Vagina (tissue), 2 donors: ENCODE measurements at places on chromosomes 1 and 21.

GRCh38 chr1:16392740-16393569, 25.9 kb downstream of the SZRD1 start:
- no peak for DNase-seq

- DNase-seq = no peak
These were observed 1.6 kb upstream of the KDF1 start for GRCh38 chr1:26961826-26962225.

- no peak for DNase-seq
These were observed 45.2 kb downstream of the MIGA1 start for GRCh38 chr1:77824694-77825093.

DNA sequence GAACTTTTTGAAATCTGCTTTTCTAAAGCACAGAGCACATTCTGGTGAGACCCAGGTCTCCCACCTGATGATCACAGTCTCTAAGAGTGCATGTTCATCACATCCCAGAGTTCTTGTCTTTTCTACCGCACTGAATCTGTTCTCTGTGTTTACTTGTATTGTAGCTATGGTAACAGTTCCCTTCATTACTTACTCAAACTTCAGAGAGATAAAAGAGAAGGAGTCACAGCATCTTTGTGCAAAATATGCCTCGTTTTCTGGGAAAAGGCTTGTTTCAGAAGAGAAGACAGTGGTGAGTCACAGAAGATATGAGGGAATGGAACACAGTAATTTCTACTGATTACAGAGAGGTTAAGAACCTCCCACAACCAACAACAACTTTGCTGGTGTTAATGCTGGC, 580.6 kb downstream of the PLA2G4A start:
- no peak for DNase-seq

DNA sequence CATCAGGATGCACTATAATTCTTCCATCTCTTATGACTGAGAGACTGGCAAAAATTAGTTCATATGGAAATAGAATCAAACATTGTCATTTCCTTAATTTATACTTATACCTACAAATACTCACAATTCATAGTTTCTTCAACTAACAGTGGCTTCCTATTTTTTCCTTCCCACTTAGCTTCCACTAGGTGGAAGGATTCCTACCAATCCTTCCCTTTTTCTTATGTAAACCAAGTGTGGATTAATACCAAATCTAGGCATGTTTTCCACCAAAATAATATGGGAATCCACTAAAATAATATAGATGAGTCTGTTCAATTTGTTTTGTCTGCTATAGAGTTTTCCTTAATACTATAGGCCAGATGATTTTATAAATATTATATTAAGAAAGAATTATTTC, 1537.1 kb downstream of the PLA2G4A start:
- no peak for DNase-seq

DNA sequence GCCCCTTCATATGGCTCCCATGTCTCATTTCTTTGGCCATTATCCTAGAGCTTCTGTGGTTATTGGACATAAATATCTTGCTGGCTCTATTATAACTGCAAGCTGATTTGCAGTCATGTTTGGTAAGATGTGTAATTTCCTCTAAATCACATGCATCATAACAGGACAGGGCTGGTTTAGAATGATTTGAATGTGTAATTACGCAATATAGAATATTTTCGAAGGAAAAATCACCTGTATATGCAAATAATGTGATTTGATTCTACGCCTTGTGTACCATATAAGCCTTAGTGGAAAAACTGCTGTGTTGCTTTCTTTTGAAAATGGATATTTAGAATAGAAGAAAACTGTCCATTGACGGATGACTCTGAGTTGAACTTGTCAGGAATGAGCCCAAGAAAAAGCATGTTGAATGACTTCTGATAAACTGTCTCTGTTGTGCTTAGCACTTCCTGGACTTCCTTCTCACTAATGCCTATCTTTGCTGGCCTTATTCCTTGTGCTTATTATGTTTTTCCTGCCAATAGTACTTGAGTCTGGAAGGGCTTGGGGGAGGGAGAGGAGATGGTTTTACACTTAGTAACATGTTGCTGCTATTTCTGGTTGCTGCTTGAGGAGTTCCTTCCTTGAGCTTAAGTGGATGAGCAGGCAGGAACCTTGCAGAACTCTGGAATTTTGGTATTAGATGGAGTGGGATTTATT, 6.5 kb downstream of the CACHD1 start:
- no peak for DNase-seq

DNA sequence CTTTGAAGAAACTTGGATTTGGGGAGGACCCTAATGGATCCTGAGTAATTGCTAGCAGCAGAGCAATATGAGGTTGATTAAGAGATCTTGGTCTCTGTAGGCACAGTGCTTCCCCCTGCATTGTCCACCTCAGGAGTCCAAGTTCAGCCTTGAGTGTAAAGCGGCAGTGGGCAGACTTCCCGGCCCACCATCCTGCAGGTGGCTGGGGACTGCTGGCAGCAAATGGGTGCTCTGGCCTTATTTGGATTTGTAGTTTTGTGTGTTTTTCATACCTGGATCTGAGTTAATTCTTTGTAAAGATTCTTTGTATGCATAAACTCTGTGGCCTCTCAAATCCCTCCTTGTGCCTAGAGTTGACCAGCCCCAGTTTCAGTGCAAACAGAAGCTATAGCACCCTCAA, 7.6 kb downstream of the BARHL2 start:
- no peak for DNase-seq

- no peak for DNase-seq
These were observed 16.5 kb downstream of the PDXK start for GRCh38 chr21:43735236-43736091.

DNA sequence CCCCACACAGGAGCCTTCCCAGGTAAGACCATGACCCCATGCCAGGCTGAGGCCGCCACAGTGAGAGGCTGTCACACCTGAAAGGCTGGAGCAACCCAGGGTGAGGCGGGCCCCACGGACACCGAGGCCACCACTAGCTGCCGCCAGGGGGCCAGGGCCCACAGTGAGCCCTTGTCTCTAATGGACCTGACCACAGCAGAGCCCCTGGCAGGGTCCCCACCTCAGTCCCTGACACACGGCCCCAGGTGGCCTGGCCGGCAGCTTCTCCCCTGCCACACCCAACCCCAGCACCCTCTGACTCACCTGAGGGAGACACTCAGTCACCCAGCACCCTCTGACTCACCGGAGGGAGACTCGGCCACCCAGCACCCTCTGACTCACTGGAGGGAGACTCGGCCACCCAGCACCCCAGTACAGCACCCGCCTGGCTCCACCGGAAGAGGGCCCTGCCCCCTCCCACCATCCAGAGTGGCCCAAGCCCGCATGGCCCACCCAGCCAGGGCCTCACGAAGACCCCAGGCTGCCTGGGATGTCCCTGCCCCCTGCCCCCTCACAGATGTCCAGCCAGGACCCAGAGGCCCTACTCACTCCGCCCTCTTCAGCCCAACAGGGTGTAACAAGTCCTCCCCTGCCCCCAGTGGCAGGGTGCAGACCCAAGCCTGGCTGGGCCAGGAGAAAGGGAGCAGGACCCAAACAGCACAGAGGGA, 4.4 kb downstream of the DVL1 start:
- no peak for DNase-seq

- DNase-seq = no peak
These were observed 26.2 kb upstream of the DYNLT5 start for GRCh38 chr1:66725885-66726665.

DNA sequence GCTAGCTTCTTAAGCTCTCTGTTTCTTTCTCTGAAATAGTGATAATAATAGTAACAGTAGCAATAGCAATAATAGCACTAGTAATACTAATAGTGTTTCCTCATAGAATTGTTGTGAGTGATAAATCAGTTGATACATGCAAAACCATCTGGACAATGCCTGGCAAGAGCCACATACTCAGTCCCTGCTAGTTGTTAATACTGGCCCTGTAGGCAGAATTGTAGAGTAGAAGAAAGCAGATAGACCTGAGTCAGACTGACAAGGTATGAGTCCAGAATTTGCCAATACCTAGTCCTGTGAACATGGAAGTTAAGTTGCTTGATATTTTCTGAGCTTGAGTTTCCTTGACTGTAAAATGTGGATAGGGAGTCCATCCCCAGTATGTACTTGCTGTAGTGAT, 171.9 kb downstream of the C1orf21 start:
- no peak for DNase-seq

- no peak for DNase-seq
These were observed 22.0 kb downstream of the TNNT2 start for GRCh38 chr1:201355471-201355870.

GRCh38 chr1:111476761-111477309, 3.1 kb downstream of the C1orf162 start:
- no peak for DNase-seq

DNA sequence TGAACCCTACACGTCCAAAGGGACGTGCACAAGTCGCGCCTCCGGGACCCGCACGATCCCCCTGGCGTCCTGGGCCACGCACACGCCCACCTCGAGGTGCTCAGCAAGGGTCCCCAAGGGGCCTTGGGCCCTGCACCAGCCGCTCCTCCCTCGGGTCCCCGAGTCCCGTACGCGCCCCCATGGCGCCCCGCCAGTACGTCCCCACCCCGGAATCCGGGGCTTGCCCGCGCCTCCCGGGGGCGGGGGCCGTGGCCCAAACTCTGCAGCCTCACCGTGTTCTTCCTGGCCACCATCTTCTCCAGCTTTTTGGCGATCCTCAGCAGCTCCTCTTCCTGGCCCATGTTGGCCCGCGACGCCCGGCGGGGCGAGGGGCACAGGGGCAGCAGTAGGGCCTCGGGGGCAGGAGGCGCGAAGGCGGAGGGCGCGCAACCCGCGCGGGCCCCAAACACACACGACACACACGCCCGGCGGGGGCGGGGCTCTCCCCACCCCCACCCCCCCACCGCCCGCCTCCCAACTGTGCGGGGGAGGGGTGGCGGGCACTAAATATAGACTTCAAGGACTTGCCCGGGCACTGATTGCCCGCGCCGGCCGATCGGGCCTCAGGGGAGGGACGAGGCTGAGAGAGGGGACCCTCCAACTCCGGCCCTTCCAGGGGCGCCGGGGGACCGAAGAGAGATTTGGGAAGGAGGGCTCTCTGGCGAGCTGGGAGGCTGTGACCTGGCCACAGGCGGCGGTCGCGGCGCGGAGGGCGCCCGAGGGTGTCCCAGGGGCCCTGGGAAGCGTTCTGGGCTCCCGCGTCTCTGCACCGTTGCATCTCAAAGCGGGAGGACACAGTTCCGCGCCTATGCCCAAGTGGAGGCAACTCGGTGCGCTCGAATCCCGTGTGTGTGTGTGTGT, at the start of gene TCEA3:
TSS of gene TCEA3 (minus strand) at position 456 of the 900 bp plus-strand sequence. CDS start at position 341, 115 bp downstream.
- DNase-seq = no peak

DNA sequence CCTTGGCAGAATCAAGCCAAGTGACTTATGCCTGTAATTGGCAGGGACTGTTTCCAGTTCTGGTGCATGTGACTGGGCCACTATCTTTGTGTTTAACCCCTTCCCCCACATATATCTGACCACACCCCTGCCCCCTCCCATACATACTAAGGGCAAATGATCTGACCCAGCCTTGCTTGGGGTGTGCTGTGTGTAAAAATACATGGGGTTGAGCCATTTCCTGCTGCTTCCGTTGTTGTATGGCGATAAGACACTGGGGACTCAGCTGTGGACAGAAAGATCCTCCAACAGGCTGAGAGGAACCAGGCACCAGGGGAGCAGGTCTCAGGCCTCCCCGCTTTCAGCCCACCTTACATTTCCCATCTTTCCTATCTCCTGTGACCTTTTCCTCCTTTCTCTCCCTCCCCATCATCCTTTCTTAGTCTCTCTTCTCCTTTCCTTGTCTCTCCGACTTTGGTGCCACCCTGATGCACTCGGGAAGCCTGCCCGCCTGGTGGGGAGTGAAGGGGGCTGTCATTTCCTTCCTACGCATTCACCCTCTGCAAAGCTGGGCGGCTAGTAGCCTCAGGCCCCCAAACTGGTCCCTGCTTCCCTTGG, 39.7 kb downstream of the TMCC2 start:
- no peak for DNase-seq

DNA sequence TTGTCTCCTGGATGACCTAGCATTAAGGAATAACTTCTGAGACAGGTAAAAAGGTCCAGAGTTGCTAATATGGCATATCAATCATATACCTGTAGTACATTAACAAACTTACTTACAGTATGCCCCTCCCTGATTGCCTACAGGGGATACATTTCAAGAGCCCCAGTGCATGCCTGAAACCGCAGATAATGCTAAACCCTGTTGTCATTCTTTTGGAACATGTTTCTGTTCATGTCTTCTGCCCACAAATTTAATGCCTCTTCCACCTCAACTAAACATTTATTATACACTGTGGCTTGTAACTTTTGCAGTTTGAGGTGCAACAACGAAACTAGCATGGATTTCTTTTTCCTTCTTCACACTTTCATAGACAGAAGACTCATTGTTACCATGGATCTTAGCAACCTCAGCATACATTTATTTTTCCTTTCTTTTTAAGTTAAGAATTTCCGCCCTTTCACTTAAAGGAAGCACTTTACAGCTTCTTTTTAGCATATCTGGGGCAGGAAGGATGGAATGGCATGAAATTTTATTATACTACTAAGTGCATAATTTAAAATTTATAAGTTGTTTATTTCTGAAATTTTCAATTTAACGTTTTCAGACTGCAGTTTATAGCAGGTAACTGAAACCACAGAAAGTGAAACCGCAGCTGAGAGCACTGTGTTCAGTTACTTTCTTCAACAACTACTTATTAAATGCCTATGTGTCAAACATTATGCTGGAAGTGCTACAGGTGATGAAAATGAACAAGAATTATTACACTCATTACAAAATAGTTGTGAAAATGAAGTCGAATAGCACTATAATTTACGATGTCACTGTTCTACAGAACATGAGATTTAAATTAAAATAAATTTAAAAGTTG, 25.3 kb downstream of the F13B start:
- no peak for DNase-seq

DNA sequence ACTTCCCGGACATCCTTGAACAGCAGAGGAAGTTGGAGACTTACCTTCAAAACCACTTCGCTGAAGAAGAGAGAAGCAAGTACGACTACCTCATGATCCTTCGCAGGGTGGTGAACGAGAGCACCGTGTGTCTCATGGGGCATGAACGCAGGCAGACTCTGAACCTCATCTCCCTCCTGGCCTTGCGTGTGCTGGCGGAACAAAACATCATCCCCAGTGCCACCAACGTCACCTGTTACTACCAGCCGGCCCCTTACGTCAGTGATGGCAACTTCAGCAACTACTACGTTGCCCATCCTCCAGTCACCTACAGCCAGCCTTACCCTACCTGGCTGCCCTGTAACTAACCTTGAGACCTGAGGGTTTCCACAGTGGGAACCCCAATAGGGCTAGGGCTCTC, 17.9 kb downstream of the TENT5C start:
- DNase-seq = peak; percentile 52

DNA sequence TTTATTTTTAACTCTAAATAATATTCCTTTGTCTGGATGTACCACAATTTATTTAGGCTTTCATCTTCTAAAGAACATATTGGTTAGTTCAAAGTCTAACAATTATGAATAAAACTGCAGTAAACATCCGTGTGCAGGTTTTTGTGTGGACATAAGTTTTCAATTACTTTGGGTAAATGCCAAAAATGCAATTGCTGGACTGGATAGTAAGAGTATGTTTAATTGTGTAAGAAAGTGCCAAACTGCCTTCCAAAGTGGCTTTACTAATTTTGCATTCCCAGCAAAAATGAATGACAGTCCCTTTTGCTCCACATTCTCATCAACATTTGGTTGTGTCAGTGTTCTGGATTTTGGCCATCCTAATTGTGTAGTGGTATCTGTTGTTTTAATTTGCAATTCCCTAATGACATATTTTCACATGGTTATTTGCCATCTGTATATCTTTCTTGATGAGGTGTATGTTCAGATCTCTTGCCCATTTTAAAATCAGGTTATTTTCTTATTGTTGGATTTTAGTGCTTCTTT, 113.8 kb downstream of the DPYD start:
- no peak for DNase-seq

GRCh38 chr1:33133478-33134105, 48.3 kb downstream of the TRIM62 start:
- DNase-seq = no peak

- no peak for DNase-seq
These were observed 63.4 kb upstream of the NEK2 start for GRCh38 chr1:211738691-211739301.
